Activated CD4-positive, alpha-beta T cell treated with anti-CD3 and anti-CD28 coated beads, Interleukin-2, amount 10 ng/mL, durations not matched to agents 7 days and 5 days (primary cell): ENCODE measurements at places on chromosomes 4 and X.

DNA sequence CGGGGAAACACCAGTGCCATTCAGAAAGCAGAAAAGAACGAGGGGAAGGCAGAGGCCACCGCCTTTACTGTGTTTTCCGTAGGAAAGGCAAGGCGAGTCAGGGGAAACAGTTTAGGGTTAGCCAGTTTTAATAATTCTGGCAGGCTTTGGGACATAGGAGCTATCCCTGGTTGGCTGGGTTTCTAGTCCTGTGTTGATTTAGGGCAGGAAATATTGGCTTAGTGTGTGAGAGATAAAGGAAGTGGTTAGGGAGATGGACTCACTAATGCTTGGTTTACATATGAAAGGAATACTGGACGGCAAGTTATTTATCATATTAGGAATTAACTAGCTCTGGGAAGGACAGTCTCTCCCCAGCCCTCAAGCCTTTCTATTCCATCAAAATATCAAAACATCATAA lies 53.1 kb downstream of the SYNPO2 start:
- DNase-seq: no peak

DNA sequence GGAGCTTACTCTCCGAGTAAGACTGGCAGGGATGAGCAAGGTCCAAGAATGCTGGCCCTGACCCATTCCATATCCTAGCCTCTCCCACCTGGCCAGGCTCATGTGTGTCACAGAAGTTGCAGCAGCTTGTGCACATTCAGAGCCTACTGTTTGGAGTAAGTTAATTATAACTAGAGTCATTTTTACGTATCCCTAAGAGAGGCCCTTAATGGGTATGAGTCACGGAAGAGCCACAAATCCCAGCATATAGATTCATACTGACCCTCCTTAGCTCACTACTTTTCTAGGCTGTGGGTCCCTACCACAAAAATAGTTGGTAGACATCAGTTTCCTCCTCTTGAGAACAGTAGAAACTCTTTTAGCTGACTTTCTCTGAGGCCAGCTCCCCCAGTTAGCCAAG lies 118.3 kb upstream of the FRG1 start:
- no peak for DNase-seq

- no peak for DNase-seq
These were observed 46.1 kb upstream of the HCCS start for GRCh38 chrX:11064851-11065600.

DNA sequence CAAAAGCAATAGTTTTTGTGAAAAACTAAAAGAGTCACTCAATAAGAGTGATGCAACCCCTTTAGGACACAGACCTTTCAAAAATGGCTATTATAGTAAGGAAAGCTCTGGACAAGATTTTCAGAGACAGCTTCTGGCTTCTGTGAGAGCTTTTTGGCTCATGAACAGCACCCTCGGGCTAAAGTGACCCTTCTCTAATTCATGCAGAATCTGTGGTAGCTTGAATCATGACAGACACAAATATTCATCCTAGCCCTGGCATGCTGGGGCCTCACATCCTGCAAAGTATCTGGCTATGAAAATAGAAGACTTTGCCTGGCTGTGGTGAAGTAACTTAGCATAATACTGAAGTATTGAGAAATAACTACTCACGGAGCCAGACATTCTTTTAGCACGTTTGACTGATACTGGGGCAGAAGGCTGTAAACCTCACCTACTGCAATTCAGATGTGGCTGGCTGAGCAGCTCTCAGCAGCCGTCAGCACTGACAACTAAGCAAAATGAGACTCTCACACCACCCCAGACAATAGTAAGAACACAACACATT lies 327.3 kb downstream of the MAPK10 start:
- no peak for DNase-seq

DNA sequence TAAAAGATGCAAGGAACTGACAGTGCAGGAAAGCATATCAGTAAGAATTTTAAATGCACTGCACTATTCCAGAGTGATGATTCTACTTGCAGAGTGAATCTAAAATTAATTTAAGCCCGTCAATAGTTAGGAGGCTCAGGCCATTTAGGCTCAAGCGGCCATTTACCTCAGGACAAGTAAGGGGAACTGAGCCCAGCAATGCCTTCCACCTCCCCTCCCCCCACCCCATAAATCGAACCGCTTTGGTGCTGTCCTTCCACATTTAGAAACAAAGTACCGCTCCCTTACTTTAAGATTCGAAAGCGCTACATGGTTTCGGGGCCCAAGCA lies 665 bp downstream of the RBM41 start:
- DNase-seq: no peak

GRCh38 chr4:144104509-144105130 lies 35.9 kb downstream of the GYPA start:
- DNase-seq: no peak

- DNase-seq: no peak
These were observed 22.1 kb downstream of the TNIP2 start for GRCh38 chr4:2733844-2734574.

GRCh38 chrX:150873616-150874015 lies 24.9 kb downstream of the CD99L2 start:
- no peak for DNase-seq

DNA sequence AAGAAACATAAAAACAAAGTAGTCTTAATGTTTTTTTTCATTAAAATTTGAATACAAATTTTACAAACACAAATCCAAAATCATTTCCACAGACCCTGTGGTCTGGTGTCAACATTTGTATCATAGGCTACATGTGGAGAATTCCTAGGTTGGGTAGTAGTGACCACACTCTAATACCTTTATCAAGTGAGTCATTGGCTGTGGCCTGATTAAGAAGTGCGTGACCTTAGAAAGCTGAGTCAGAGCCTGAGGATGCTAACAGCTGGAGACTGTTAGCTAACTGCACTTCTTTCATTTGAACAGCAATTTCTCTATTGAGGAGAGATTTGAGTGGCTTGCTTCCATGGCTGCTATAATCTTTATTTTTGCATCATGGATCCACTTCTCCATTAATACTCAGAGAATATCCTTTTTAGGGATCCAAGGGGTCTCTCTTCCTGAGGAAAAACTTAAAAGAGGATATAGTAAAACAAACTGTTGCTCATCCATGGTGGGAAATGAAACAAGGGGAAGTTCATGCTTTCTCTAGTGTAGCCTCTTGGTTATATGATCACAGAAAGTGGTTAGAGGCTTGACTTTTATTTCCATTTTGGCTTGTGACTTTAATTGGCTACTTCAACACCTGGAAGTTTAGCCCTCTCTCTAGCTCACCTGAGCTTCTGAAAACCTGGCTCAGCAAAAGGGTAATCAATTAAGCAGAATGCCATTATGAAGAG lies 335.8 kb downstream of the PABPC4L start:
- no peak for DNase-seq

DNA sequence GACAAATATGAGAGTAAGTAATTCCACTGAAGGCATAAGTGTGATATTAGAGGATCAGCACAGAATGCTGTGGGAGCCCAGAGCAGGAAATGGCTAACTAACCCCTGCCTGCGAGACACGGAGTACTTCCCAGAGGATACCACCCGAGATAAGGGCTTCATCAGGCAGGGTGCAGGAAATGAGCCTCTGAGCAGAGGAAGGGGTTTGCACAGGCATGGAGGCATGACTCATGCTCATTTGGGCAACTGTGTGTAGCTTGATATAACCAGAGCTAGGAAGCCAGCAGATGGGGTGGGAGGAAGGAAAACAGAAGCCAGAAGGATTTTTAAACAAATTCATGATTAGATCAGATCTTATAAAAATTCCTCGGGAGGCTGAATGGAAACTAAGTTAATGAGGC lies 70.0 kb upstream of the TSPAN5 start:
- DNase-seq: no peak

GRCh38 chr4:5563856-5564255 lies 144.5 kb downstream of the EVC2 start:
- no peak for DNase-seq

DNA sequence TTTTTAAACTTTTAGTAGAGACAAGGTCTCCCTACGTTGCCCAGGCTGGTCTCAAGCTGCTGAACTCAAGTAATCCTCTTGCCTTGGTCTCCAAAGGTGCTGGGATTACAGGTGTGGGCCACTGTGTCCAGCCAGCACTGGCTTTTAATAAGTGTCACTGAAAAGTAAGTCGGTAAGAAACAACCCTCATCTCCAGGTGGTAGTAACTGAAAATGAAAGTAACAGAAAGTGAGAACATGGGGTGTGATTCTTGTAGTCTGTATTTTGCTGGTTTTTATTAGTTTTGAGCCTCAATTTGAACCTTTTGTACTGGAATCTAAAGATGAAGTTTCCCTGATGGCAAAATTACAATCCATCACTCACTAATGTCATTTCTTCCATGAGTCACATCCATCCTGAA lies 238.1 kb upstream of the AGA start:
- DNase-seq: no peak

DNA sequence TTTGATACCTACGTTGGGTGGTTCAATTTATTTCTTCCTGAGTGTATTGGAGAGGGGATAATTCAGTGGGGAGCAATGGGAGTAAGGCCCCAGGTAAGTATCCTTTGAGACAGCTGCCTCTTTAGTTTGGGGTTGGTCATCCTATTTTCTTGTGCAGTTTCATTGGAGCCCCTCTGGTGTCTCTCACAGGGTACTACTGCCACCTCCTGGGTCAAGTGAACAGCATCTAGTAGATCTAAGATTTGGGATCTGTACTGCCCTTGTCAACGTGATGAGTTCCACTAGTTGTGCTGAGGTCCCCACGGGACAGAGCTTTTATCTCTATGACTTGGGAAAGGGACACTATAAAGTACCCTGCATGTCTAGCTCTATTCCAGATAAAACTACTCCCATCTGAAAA lies 80.6 kb downstream of the PBDC1 start:
- DNase-seq: peak; percentile 52

GRCh38 chrX:54482839-54483593 lies 13.0 kb downstream of the FGD1 start:
- DNase-seq: no peak

DNA sequence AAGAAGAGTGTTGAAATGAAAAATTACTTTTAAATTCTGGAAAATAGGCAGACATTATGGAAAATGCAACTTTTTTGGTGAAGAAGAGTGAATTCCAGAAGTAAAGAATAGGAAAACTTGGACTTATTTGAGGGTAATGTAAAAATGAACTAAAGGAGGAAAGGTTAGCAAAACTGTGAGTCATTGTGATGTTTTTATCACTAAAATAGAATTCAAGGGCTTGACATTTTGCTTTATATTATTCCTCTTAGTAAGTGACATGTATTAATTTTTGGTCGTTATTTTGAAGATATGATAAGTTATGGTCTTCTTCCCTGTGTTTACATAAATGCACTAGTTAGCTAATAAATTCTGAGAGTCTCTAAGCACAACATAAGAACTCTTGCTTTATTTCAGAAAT lies 390.9 kb downstream of the FAT4 start:
- DNase-seq: no peak

GRCh38 chr4:145525291-145525740 lies 43.7 kb downstream of the SMAD1 start:
- DNase-seq: no peak

DNA sequence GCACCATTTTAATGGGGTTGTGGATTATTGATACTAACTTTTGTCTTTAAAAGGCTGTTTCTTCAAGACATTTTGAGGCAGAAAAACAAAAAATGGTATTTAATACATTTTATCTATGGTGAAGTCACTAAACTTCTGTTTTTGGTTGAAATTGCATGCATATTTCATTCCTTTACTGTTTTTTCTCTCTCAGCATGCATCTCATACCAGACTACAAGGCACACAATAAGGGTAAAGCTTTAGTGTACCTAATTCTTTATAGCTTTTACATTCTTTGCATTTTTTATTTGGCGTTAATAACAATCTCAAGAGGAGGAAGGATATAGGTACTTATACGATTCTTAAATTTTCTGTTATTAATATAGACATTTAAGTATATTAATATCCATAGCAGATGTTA lies 151.0 kb upstream of the DKK2 start:
- DNase-seq: no peak

GRCh38 chrX:6821730-6822129 lies 286.8 kb upstream of the VCX3A start:
- DNase-seq: no peak

GRCh38 chr4:108053251-108053711 lies 63.6 kb downstream of the HADH start:
- DNase-seq: no peak

DNA sequence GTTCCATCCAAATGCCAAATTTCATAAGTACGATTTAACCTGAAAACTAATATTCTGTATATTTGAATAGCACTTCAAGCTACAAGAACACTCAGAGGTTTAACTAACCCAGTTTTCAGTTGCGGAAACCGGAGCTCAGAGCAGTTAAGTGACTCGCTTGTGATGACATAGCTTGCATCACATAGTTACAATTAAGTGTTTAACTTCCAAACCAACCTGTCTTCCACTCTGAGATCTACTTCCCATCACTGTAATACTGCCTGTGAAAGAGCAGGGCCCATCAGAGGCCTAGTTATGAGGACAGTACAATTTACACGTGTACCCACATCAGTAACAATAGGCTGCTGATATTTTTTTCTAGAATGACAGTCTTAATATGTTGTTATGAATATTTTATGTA lies 120.3 kb downstream of the MAD2L1 start:
- DNase-seq: no peak

- DNase-seq: peak; percentile 5
These were observed 510 bp downstream of the HMGB3 start for GRCh38 chrX:150983521-150984168.

- no peak for DNase-seq
These were observed 28.6 kb upstream of the MAGEA11 start for GRCh38 chrX:149682956-149683947.

DNA sequence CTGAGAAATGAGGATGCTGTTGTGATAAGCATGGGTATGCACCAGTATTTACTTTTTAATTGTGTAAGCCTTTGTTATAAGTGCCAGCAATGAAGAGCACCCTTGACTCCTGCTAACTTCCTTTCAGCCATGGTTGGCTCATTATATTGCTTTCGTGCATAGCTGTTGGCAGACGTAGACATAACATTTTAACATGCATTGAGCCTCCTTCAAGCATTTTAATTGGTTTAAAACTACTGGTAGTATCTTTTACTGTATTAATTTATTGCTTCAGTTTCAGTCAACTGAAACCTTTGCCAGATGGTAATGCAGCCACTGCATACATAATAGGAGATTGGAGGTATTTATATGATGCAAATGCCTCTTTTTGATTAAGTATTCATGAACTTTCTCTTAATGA lies 1285.4 kb downstream of the PCDH18 start:
- DNase-seq: no peak

GRCh38 chr4:185782523-185782922 lies 29.5 kb downstream of the SORBS2 start:
- DNase-seq: no peak

- no peak for DNase-seq
These were observed 659.6 kb upstream of the INTU start for GRCh38 chr4:126973201-126973600.

- DNase-seq: peak; percentile 59
These were observed 49.4 kb downstream of the RTL9 start for GRCh38 chrX:110407910-110408545.

DNA sequence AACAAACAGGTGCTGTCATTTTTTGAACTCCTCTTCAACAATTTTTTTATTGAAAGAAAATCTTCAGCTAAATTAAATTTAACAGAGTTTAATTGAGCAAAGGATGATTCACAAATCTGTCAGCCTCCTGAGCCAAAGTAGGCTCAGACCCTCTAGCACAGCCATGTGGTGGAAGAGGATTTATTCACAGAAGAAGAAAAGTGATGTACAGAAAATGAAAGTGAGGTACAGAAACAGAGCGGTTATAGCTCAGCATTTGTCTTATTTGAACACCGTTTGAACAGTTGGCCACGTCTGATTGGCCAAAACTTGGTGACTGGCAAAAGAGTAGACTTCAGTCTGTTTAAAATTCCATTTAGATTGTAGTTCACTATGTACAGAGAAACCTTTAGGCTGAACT lies 217.3 kb downstream of the SPANXN1 start:
- DNase-seq: no peak

GRCh38 chr4:150817017-150817416 lies 198.1 kb downstream of the LRBA start:
- no peak for DNase-seq
